ENCODE measurements at places on chromosomes 1 and 21.

DNA sequence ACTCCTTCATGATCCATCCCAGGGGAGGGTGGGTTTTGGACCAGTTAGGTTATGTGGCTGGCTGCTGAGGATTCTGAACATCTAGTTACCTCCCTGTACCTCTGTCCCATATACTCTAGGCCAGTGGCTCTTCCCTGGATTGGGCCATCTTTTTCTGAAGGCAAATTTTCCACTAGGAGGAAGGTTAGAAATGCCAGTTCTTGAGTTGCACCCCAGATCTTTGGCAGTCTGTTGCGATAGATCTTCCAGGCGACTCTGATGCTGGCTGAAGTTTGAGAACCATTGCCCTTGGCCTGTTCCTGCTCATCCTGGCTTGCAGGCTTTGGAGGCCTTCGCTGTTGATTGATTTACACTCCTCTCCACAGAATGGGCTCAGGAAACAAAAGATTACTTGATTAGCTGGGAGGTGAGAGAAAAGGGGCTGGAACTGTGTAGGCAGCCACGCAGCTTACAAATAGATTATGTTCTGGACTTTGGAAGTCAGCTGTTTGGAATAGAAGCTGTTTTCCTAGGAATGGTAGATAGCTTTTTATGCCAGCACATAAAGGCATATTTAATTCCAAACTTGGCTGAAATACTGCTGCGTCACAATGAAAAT is 110.1 kb downstream of the MRPS6 start:
- no peak for DNase-seq

GRCh38 chr1:229101011-229101871 is 169.7 kb upstream of the RAB4A start:
- DNase-seq = no peak

GRCh38 chr1:20728371-20729154 is 3.9 kb downstream of the SH2D5 start:
- no peak for DNase-seq

GRCh38 chr1:203206129-203206687 is 19.7 kb upstream of the CHI3L1 start:
- DNase-seq = no peak

GRCh38 chr1:201310251-201310985 is 27.1 kb downstream of the PKP1 start:
- no peak for DNase-seq

DNA sequence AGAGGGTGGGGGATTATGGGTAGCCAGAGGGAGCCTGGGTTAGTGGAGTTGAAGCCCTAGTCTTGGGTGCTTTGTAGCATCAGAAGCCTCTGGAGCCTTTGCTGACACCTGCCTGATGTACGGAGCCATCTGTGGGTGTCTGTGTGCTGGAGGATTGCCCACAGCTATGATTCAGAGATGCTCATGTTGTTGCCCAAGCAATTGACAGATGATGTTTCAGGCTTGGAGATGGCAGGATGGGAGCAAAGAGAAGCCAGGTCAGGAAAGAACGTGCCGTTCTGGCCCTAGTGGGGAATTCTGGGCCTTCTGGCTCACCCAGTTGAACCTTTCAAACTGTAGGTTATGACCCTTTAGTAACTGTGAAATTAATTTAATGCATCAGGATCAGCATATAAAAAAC is 27.6 kb downstream of the COQ8A start:
- DNase-seq = no peak

- no peak for DNase-seq
Measured at GRCh38 chr1:204976646-204977045, 66.4 kb upstream of the CNTN2 start.

DNA sequence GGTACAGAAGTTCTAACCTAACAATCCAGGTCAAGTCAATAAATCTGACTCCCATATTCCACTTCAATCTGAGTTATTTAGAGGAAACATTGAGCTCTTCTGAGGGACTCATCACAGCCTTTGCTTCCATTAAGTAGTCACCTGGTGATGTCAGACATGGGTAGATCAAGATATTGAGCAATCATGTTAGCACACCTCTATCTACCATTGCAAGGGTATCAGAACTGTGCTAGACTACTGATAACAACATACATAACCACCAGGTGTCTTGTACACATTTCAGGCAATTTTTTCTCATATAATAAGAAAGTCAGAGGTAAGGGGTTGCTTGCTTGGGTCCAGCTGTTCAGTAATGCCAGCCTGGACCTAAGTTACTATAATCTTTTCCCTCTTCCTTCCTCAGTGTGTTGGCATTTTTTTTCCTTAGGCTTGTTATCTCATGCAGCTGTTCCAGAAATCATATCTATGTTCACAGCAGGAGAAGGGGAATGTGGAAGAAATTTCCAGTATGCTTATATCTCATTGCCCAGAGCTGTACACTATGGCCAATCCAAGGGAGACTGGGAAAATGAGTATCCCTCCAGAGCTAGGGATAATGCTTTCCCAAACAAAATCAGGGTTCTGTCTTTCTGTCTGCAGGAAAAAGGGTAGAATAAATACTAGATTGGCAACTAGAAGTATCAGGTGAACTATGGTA is 52.3 kb downstream of the GRIK1 start:
- DNase-seq = no peak

- DNase-seq = no peak
Measured at GRCh38 chr1:174157157-174157806, 2.0 kb upstream of the RABGAP1L start.

GRCh38 chr1:9108056-9108665 is 20.7 kb downstream of the GPR157 start:
- no peak for DNase-seq

GRCh38 chr21:28294051-28294450 is 698.6 kb downstream of the LTN1 start:
- no peak for DNase-seq

- DNase-seq = no peak
Measured at GRCh38 chr1:176878750-176879536, 285.6 kb downstream of the ASTN1 start.

- no peak for DNase-seq
Measured at GRCh38 chr1:16289959-16290358, 53.0 kb upstream of the CPLANE2 start.

DNA sequence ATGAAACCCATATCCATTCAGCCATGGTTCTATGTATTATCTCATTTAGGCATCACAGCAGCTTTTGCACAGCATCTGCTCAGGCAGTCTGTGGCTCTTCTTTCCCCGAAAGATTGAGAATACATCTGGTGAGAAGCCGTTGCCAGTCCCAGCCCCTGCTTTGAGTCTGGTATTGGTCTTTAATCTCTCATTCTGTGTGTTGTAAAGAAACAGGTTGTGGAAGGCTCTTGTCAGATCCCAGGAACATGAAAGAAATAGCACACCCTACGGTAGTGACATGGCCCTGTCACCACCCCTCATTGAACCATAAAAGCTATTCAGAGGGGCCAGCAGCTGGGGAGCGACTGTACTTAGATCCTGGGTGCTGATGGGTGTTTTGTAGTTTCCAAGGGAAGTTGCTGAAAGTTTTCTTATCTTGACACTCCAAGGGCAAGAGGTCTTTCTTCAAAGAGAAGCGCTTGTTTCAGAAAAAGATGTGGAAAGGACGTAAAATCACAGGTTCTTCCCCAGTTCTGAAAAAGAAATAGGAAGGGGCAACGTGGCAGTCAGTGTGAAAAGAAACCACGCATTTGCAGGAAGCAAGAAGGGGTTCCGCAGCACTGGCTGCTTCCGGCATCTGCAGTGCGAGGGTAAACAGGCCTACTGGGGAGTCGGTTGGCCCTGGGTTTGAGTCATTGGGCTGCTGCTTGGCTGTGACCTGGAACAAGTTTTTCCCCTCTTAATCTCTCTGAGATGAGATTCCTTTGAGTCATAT is 145.0 kb downstream of the DHRS3 start:
- no peak for DNase-seq

DNA sequence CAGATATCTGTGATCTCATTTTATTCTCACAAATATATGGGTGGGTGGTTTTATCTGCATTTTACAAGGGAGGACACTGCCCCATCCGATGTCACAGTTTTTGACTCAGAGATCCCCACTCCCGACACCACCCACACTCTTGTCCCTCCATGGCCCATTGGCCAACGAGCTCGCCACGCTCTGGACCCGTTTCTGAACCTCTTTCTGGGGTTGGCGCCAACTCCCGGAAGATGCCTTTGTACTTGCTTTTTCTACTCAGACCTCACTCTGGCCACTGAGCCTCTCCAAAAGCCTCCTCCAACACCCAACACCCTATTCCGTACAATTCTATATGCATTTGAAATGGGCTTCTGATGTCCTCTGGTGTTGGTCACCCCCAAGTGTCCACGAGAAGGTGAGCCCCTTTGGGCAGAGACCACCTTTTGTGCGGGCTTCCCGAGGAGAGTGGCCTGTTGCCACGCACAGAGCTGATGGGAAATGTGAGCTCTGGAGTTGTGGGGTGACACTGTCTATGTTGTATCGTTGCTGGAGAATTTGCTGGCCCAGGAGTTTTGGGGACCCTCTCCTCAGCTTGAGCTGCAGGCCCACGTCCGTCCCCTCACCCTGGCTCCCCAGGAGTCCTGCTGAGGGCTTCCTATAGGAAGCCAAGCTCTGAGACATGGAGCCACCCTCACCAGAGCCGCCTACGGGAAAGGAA is 366.9 kb upstream of the VAMP3 start:
- DNase-seq = no peak

DNA sequence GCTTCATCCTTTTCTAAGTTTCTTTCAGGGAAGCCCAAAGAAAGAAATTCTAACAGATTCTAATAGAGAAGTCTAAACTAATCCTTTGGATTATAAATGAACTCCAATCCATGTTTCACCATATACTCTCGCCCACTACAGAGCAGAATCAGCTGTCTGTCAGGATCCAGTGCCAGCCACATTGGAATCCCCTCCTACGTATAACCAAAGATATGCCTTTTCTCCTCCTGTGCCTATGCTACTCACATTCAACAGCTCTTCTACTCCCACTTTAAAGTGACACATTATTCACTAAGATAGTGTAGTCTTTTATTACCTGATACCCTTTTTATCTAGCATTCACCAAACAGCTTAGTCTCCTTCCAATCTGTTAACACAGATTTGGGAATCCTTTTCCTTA is 3.1 kb downstream of the ETV3 start:
- DNase-seq = no peak

DNA sequence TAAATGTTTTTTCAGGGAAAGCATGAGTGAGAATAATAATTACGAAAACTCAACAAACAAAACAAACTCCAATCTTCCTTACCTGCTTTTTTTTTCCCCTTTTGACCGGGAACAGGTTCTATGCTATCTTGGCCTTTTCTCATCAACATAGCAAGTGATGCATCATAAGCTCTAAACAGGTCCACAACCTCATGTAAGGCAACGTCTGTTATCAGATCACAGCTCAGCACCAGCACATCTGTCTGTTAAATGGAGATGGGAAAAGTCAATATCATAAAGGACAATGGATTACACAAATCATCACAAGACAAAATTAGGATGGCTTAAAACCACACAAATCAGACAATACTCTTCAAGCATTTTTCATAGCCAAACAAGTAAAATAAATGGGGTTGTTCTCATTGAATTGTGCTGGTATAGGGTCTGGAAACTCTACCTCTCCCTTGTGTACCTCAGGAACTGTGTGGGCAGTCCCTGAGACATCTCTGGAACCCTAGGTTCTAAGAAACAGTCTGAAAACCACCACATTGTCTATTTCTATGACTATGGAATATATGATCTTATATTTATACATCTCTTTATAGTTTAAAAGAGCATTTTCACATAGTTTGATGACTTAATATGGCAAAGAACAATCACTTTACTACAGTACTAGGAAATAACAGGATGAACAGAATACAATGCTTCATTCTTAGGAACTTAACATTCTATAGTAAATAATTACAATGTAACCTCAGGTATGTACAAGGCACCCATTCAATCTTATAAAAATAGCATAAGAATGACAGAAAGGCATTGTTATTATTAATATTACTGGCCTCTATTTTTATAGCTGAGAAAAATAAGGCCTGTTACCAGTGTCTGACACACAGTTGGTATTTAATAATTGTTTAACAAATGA is 44.7 kb downstream of the EIF2B3 start:
- no peak for DNase-seq

- DNase-seq = no peak
Measured at GRCh38 chr21:41888749-41889376, 9.7 kb upstream of the PRDM15 start.

- no peak for DNase-seq
Measured at GRCh38 chr1:23556635-23557470, 2.4 kb downstream of the ID3 start.

DNA sequence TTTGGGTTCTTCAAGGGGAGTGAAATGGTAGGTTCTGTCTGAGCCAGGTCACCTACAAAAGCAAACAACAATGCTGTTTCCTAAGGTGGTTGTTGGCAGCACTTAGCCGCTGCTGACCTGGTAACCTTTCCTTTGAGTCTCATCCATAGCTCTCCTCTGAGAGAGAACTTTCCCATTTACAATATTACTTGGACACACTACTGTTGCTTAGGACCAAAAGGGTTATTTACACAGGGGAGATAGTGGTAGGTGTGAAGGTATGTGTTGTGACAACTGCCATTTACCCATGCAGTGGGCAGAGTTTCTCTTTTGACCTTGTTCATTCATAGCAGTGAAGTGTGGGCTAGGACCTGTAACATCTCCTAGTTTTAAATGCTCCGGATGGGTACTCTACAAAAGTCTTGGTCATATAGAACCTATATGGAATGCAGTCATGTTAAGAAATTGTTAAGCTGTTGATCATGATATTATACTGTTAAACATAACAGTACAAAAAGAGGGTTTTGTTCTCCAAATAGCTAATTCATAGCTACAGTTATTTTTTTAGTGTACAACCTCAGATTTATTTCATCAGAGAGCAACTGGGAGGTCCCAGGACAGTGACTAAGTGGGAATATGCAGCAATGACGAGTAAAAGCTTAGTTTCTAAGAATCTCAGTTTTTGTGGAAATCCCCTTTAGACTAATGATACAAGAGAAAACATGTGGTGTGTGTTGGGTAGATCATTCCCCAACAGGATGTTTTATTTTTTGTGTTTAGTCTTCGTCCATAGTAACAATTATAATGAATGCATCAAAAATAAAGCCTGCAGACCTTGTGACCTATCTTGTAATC is 219.7 kb downstream of the NFIA start:
- DNase-seq = no peak

DNA sequence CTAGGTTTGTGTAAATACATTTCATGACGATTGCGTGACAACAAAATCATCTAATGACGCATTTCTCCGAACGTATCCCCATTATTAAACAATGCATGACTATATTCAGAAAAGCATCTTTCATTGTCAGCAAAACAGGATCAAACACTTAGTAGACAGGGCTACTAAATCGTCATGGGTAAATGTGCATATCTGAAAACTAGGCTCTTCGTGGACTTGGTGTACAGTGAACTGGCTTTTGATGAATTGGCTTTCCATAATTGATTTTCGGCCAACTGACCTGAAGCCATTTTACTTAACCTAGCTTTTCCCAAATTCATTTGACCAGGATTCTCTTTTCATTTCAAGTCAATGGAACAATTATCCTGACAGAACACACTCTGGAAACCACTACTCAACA is 665.0 kb downstream of the SMYD3 start:
- no peak for DNase-seq

DNA sequence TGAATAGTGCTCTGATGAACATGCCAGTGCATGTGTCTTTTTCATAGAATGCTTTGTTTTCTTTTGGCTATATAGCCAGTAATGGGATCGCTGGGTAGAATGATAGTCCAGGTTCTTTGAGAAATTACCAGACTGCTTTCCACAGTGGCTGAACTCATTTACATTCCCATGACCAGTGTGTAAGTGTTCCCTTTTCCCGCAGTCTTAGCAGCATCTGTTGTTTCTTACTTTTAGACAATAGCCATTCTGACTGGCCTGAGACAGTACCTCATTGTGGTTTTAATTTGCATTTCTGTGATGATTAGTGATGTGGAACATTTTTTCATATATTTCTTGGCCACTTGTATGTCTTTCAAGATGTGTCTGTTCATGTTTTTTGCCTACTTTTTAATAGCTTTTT is 784.5 kb downstream of the USP25 start:
- DNase-seq = no peak

Measured in right renal pelvis (tissue), 4 donors.